Stimulated activated CD4-positive, alpha-beta T cell treated with anti-CD3 and anti-CD28 coated beads, Interleukin-12 subunit alpha, Interleukin-12 subunit beta, amount 100 ng/mL, for 4 hours (primary cell): ENCODE measurements at places on chromosomes 3 and 15.

GRCh38 chr15:90142216-90143165 lies 40.2 kb upstream of the IDH2 start:
- peak; percentile 23 for DNase-seq

DNA sequence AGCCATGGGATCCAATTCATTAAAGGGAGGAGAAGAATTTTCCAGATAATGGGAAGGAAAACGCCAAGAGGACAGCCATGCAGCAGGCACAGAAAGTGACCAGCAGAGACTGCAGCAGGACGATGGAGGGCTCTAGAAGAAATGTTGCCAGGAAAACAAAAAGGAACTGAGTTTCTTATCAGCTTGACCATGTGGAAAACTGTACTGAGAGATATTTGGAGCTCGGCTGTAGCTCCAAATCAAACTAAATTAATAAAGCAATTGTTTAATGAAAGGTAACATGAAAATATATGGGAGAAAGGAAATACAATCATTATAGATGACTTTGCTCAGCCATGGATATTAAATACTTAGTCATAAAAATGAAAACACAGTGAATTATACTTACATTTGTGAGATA lies 63.7 kb downstream of the SSR3 start:
- no peak for DNase-seq

DNA sequence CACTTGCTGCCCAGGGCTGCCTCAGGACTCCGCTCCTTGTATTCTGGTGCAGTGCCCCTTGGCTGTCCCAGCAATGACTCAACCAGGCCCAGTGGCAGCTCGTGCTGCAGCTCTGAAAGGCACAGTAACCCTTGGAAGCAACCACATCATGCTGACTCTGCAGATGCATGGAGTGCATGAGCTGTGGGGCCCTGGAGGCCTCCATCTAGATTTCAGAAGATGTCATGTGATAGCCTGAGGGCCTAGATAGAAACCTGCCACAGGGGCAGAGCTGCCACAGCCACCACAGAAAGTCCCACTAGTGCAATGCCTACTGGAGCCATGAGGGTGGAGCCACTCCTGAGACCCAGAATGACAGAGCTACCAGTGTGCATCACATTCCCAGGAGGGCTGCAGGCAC lies 117.1 kb upstream of the SMAD3 start:
- DNase-seq: no peak

- no peak for DNase-seq
These were observed 456.6 kb downstream of the SHQ1 start for GRCh38 chr3:72391659-72392058.

- no peak for DNase-seq
These were observed 645.6 kb upstream of the CBLB start for GRCh38 chr3:106514431-106514830.

DNA sequence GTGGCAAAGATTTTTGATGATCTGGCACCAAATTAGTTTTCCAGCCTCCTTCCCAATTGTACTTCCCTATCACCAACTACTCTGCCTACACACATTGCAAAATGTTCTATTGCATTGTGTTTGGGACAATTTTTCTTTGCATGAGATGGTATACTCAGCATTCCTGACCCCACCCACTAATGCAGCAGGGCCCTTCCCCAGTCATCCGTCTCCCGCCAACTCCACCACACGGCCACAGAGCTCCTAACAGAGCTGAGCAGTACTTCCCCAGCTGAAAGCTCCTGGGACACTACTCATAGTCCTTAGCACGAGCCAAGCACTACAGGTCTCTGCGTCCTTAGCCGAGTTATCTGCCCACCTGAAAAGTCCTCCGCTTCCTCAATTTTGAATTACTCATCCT lies 34.2 kb downstream of the TXNRD3 start:
- no peak for DNase-seq

DNA sequence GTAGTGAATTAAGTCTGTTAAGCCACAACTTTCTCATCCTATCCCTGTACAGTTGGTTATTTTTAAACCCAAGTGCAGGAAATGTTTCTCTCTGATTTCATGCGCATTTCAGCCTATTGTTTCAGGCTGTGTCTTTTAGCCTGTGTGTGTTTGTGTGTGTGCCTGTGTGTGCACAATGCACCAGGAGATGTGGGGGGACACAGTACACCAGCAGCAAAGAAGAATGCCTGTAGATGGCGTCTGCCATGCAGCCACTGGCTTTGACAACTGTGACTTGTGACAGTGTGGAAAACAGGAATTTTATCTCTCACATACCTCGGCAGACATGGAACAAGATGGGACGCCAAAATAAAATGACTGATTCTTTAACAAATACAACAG lies 43.6 kb upstream of the PLXNA1 start:
- DNase-seq: no peak

- DNase-seq: no peak
These were observed 1.2 kb downstream of the PIGB start for GRCh38 chr15:55320238-55320550.

- no peak for DNase-seq
These were observed 5.3 kb downstream of the PLCB2 start for GRCh38 chr15:40302288-40302886.
